ENCODE measurements at places on chromosomes 7 and 10. TPM values are rescaled to one million over a fixed set of nuclear protein-coding genes. Genes with fewer than 3 reads are reported as not detected.

- peaks cover 15% of the 10 kb centered on the region for H3K36me3 ChIP-seq
- H3K4me3 ChIP-seq: no peak overlapping the region
- DNase-seq: no peak
- no peak overlapping the region for H3K27ac ChIP-seq
These were observed 2.7 kb upstream of the UNCX start for GRCh38 chr7:1229956-1230355.

DNA sequence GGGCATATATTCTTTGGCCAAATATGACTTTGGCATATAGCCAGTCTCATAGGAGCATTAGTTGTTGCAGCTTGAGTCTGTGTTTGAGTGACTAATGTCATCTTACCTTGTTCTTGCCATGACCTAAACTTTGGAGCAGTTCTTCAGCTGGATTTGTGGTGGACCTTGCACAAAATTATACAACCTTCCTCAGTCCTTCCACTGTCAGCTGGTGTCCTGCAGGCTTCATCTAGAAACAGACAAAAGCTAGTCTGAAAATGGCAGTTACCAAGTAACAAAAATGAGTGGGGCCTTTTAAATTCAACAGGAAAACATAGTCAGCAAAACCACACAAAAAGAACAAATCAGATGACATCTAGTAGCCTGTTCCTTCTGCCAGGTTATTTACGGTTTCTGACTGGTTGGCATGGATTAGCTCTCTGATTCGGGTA lies 59.5 kb upstream of the HECTD2 start:
- DNase-seq: no peak
- no peak overlapping the region for H3K27ac ChIP-seq
- H3K36me3 ChIP-seq: no peaks in the 10 kb centered on the region
- no peak overlapping the region for H3K4me3 ChIP-seq
- no peaks in the 10 kb centered on the region for H3K4me1 ChIP-seq
- peaks cover 3% of the 10 kb centered on the region for H3K27me3 ChIP-seq

- no peaks in the 10 kb centered on the region for H3K4me1 ChIP-seq
- no peak overlapping the region for H3K27ac ChIP-seq
- no peak overlapping the region for H3K4me3 ChIP-seq
- no peak for DNase-seq
- H3K36me3 ChIP-seq: no peaks in the 10 kb centered on the region
These were observed 7.1 kb downstream of the ATOH7 start for GRCh38 chr10:68224810-68225209.

The OR13A1 gene
- total RNA-seq: not detected

DNA sequence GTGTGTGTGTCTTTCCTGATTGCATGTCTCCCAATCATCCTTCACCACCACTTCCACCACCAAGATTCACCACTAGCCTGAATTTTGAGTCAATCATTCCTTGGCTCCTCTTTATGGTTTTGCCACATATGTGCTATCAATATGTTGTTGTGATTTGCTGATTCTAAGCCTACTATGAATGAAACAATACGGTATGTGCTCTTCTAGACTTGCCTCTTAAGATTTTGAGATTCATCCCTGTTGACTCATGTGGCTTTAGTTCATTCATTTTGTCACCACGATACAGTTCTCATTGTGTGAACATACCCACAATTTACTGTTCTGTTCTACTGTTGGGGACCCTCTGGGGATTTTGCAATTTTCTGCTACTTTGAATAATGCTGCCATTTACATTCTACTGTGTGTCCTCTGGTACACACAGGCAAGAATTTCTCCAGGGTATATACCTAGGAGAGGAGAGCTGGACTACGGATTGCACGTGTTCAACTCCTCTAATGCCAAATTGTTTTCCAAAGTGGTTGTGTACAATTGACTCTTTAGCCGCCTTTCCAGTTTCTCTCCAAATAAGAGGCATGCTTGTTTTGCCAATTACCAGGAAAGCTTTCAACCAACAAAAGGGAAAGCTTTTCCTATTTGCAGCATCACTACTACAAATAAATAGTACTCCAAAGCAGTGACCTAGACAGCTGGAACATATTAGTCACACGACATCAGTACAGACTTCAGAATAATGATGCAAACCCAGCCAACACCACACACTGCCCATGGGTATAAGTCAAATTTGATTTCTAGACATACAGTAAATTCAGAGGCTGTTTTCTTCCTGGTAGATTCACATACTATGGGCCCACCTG lies 30.0 kb downstream of the SGMS1 start:
- no peak overlapping the region for H3K4me3 ChIP-seq
- no peak overlapping the region for H3K27ac ChIP-seq
- DNase-seq: no peak
- H3K27me3 ChIP-seq: no peaks in the 10 kb centered on the region
- no peaks in the 10 kb centered on the region for H3K36me3 ChIP-seq
- no peaks in the 10 kb centered on the region for H3K4me1 ChIP-seq

The COL17A1 gene
- not detected for total RNA-seq

The GNGT1 gene
- total RNA-seq: not detected

- H3K4me3 ChIP-seq: no peak overlapping the region
- no peaks in the 10 kb centered on the region for H3K27me3 ChIP-seq
- H3K27ac ChIP-seq: peak overlapping the region; percentile 27
- no peak for DNase-seq
- peaks cover 61% of the 10 kb centered on the region for H3K36me3 ChIP-seq
- peaks cover 39% of the 10 kb centered on the region for H3K4me1 ChIP-seq
These were observed 22.7 kb downstream of the BPGM start for GRCh38 chr7:134669388-134669787.

DNA sequence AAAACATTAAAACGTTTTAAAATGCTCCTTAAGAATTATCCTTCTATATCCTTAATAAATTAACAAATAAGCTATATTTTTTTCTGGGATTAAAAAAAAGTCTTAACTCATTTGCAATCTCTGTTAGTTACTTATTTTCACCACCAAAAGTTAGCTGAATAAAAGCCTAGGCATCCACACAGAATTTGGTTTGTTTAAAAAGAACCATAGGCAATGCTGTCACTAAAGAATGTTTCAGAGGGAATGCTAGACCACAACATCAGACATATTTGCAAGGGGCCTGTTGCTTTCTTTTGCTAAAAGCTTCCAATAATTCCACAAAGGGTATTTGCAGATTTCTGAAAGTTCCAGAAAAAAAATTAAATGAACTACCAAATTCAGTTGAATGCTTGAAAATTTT lies 244.2 kb downstream of the POU6F2 start:
- no peak overlapping the region for H3K4me3 ChIP-seq

The CFAP69 gene
- not detected for total RNA-seq

DNA sequence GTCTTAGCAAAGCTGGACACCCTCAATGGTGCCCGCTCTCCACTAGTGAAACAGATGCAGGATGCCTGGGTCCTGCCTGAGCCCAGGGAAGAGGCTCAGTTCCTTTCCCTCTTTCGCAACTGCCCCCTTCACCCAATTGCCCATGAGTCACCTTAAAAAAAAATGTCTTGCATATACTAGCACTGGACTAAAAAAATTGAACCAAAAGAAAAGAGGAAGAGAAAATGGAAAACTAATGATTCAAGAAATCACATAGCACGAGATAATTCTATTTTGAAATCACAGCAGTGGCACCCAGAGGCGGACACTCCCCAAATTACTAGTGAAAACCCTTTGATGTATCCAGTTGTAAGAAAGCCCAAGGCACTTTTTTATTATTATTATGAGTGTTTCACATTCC lies 972.5 kb downstream of the LRMDA start:
- H3K4me3 ChIP-seq: no peak overlapping the region
- no peaks in the 10 kb centered on the region for H3K27me3 ChIP-seq
- H3K36me3 ChIP-seq: no peaks in the 10 kb centered on the region
- H3K4me1 ChIP-seq: no peaks in the 10 kb centered on the region

- H3K27me3 ChIP-seq: no peaks in the 10 kb centered on the region
- peak overlapping the region; percentile 77 for H3K4me3 ChIP-seq
- H3K27ac ChIP-seq: peak overlapping the region; percentile 42
- DNase-seq: no peak
- peaks cover 18% of the 10 kb centered on the region for H3K4me1 ChIP-seq
- no peaks in the 10 kb centered on the region for H3K36me3 ChIP-seq
These were observed 823 bp downstream of the COPG2 start for GRCh38 chr7:130667593-130668257.

DNA sequence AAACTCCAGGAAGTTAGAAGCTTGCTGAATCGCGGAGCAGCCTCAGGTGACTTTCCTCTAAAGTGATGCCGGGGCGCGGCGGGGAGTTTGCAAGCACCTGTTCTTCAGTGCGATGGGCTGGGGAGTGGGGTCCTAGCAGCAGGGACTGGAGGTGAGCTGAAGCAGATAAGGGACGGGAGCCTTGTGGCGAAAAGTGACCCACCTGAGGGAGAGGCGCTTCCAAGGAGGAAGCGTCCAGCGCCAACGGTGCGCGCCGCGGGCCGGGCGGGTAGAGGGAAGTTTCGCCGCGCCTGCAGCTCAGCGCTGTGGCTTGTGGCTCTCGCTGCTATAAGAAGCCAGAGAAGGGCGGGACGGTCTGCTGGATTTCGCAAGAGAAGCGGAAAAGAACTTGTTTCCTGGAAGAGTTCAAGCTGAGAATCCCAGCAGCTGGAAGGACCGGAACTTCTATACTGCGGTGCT lies at the start of gene STEAP4:
TSS of gene STEAP4 (minus strand) at position 305 of the 459 bp plus-strand sequence. CDS start 22,625 bp downstream, outside the sequence.
- DNase-seq: no peak
- peaks cover 5% of the 10 kb centered on the region for H3K4me1 ChIP-seq
- H3K36me3 ChIP-seq: no peaks in the 10 kb centered on the region
- H3K27me3 ChIP-seq: peaks cover 15% of the 10 kb centered on the region
- H3K27ac ChIP-seq: no peak within 1 kb of the TSS

DNA sequence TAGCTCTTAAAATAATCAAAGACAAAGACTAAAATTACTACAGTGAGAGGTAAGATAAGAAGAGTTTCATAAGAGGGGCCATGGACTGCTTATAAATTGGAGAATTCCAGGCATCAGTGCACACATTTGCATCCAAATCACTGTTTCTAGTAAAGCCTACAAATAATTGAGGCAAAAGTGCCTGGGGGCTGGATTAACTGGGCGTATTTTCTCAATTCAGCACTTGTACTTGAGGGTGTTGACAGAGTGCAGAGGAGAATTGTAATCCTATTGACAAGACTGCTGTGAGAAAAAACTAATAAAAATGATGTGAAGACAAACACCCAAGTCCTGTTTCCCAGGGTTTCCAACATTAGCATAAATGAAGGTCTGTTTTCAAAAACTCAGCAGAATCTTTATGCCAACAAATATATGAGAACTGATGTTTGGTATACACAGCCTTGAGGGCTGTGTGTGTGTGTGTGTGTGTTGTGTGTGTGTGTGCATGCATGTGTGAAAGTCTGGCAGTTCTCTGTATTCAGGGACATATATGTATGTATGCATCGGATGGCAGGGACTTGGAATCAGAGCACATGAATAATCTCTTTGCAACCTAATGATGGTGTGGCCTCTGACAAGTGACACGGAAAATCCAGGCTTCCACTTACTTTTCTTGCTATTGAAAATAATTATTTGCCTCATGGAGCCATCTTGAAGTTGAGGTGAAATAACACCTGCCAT lies 182.1 kb upstream of the CDC14C start:
- H3K4me3 ChIP-seq: no peak overlapping the region
- H3K4me1 ChIP-seq: no peaks in the 10 kb centered on the region
- no peaks in the 10 kb centered on the region for H3K36me3 ChIP-seq
- no peaks in the 10 kb centered on the region for H3K27me3 ChIP-seq

DNA sequence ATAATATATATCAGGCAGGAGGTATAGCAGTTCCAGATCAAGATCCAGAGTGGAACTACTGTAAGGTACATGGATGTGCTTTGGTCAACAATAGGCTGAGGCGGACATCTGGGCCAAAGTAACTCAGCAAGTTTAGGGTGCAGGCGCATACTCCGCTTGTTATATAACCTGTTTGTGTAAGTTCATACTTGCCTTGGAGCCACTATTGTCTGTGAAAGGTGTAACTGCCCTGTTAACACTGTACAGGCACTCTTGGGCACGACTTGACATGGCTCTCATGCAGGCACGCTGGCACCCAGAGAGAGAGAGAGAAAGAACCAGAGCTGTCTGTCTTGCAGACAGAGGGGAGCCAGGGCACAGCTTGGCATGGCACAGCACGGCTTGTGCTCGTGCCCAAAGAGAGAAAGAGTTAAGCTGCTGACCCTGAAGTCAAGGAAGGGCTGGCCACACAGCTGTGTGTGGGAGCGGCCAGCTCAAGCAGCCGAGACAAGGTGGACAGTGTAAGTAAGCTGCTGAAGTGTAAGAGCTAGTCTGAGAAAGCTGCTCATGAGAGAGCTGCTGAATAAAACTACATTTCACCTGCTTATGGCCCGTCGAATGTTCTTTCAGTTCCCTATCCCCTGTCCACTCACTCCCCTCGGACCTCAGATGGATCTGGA lies 47.8 kb upstream of the KAT6B start:
- no peak for DNase-seq
- no peak overlapping the region for H3K27ac ChIP-seq
- no peaks in the 10 kb centered on the region for H3K36me3 ChIP-seq
- H3K4me1 ChIP-seq: no peaks in the 10 kb centered on the region

The SPDYE1 gene
- not detected for total RNA-seq

The ANK3 gene
- total RNA-seq: 15.0 TPM

The PSAP gene
- 176 TPM for total RNA-seq

- H3K27me3 ChIP-seq: no peaks in the 10 kb centered on the region
- no peak overlapping the region for H3K4me3 ChIP-seq
- H3K27ac ChIP-seq: no peak overlapping the region
These were observed 67.8 kb downstream of the PHTF2 start for GRCh38 chr7:77866370-77866769.

DNA sequence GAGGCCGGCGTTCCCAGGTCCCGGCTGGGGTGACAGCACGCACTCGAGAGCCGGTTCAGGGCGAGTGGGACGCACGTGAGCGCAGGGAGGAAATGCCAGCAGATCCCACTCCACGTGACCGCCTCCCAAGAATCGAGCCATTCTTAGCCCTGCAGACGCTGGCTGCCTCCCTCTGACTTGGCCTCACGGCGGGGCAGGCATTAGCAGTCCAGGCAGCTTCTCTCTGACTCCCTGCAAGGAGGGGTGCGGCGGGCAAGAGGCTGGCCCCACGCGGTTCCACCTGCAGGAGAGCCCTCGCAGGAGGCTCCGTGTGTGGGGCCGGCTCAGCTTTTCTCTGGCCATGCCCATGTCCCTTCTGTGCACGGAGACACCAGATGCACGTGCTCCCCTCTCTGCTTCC lies 10.1 kb downstream of the GPR146 start:
- H3K27me3 ChIP-seq: no peaks in the 10 kb centered on the region
- no peak overlapping the region for H3K27ac ChIP-seq
- no peak overlapping the region for H3K4me3 ChIP-seq
- peaks cover 7% of the 10 kb centered on the region for H3K36me3 ChIP-seq
- DNase-seq: no peak

DNA sequence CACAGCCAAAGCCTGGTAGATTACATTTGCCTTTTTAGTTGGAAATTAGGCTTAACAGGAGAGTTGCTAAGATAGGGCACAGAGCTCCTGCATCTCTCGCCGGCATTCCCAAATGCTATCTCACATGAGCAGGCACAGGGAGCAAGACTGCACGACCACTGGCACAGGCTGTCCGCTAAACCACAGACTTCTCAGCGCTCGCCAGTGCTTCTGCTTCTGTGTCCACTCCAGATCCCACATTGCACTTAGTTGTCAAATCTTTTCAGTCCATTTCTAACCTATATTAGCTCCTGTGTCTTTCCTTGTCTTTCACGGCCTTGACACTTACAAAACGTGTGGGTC lies 138.9 kb downstream of the EGFR start:
- H3K4me3 ChIP-seq: no peak overlapping the region
- no peaks in the 10 kb centered on the region for H3K4me1 ChIP-seq
- H3K27me3 ChIP-seq: peaks cover 10% of the 10 kb centered on the region
- no peak for DNase-seq
- H3K36me3 ChIP-seq: no peaks in the 10 kb centered on the region

All from activated CD4-positive, alpha-beta memory T cell treated with anti-CD3 and anti-CD28 coated beads, Interleukin-2, amount 10 ng/mL, durations not matched to agents 7 days and 5 days (primary cell).